GF-D8 (cell line): ENCODE measurements at places on chromosomes 6 and 20.

DNA sequence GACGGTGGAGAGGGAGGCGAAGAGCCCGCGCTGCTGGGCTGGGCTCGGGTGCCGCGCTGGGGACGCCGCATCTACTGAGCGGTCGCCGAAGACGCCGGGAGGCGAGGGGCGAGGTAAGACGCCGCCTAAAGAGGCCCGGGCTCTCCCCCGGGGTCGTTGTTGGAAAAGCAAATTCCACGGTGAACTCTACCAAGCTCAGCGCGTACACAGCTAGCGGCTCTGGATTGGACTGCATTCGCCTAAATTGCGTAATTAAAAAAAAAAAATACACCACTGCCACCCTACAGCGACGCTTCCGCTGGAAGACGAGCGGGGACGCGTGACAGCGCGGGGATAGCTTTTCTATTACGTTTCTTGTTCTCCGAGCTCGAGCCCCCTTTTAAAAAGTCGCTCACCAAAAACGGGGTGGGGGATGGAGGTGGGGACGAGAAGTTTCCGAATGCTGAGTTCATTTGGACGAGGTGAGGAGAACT, 92.0 kb upstream of the PRDM1 start:
- DNase-seq = peak; percentile 72

GRCh38 chr6:140845701-140846100, 1287.0 kb upstream of the GJE1 start:
- DNase-seq = no peak

GRCh38 chr20:11001764-11002540, 328.2 kb upstream of the JAG1 start:
- DNase-seq = no peak

- no peak for DNase-seq
Measured at GRCh38 chr20:32917191-32917950, 58.6 kb downstream of the EFCAB8 start.

GRCh38 chr6:164753517-164753916, 555.9 kb downstream of the C6orf118 start:
- DNase-seq = no peak

- DNase-seq = no peak
Measured at GRCh38 chr6:72894091-72894490, 272.2 kb downstream of the KCNQ5 start.

- no peak for DNase-seq
Measured at GRCh38 chr6:3873051-3873450, 23.9 kb downstream of the FAM50B start.

GRCh38 chr6:84596488-84596887, 167.9 kb downstream of the TBX18 start:
- no peak for DNase-seq

DNA sequence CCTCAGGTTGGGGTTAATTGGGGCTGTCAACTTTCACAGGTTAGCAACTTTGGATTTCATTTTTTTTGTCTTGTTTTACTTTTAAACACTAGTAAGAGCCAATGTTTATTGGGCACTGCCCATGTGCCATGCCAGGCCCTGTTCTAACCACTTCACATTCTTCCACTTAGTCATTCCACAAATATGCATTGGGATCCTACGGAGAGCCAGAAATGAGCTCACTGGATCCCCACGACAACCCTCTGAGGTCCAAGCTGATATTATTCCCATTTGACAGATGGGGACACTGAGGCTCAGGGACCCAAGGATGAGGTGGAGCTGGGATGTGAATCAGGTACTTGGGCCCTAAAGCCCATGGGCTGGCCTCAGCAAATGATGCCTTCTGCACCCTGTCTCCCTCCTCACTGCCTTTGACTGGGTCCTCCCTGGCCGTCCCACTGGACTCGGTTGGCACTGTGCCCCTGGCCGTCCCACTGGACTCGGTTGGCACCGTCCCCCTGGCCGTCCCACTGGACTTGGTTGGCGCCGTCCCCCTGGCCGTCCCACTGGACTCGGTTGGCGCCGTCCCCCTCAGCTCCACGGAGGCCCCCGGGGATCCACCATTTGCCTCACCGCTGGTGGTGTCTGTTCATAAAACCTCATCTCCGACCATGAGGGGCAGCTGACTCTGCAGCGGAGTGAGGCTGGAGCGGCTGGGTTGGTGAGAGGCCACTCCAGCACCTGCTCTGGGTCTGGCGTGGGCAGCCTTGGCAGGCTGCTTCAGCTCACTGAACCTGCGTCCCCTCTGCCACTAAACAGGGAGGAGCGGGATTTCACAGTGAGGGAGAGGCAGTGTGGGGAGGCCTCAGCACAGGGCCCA, 4.8 kb upstream of the PMEPA1 start:
- DNase-seq = no peak

DNA sequence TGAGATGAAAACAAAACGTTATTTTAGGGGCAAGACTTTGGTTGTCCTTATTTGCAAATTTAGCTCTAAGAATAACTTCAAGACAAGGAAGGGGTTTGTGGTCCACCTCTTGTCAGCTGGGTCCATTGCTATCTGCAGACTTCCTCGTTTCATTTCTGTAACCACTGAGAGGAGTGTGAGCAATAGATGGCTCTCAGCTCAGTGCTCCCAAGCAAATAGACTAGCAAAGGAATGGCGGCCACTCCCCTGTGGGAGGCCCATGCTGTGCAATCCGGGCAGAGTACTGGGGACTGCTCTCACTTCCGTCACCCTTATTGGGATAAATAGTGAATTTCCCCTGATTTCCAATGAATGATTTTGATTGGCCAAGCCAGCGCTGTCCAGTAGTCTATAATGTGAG, 176.6 kb downstream of the ZDHHC14 start:
- DNase-seq = no peak

DNA sequence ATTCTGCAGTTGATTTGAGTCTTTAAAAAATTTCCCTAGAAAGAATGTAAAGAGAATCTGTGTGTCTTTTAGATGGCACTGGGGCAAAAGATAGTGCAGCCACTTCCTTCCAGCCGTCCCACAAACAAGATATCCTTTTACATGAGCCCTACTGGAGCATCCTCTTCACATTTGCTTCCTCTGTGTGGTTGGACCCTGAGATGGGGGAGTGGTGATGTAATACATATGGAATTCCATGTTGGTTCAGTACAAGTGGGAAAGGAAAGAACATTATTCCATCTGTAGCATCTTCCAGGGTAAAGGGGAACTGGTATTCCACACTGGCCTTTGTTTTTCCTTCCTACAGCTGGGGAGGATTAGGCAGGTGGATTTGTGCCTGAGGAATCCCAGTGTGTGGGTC, 78.9 kb upstream of the ISM1 start:
- no peak for DNase-seq
